ENCODE measurements at places on chromosomes 2 and 18. TPM values are rescaled to one million over a fixed set of nuclear protein-coding genes. Genes with fewer than 3 reads are reported as not detected.

Gene SIX2
- not detected for total RNA-seq

Gene INO80C
- total RNA-seq, result 18.5 TPM

Gene DNER
- not detected for total RNA-seq

Gene HOXD1
- not detected for total RNA-seq

Gene GALNT13
- not detected for total RNA-seq

Gene UGT1A3
- not detected for total RNA-seq

Gene UPP2
- not detected for total RNA-seq

Gene SP9
- not detected for total RNA-seq

Gene HS6ST1
- 7.0 TPM for total RNA-seq

Gene ASB18
- total RNA-seq, result not detected

Gene CNTNAP5
- total RNA-seq, result not detected

Gene CHRNG
- total RNA-seq, result not detected

Gene LRATD1
- not detected for total RNA-seq

Gene ASXL2
- 62.0 TPM for total RNA-seq

Gene RAB17
- total RNA-seq, result not detected

Gene HOXD13
- not detected for total RNA-seq

Gene CHRND
- total RNA-seq, result not detected

Gene RAB11FIP5
- total RNA-seq, result 1.1 TPM

Gene NAPG
- 35.5 TPM for total RNA-seq

Gene ASXL3
- total RNA-seq, result not detected

Gene MPP4
- total RNA-seq, result not detected

Gene DYNAP
- total RNA-seq, result not detected

Gene FBXO41
- total RNA-seq, result 28.2 TPM

Gene RAPGEF4
- total RNA-seq, result not detected

Gene RBKS
- total RNA-seq, result 3.4 TPM

Gene C2orf78
- total RNA-seq, result not detected

Gene CHST9
- total RNA-seq, result not detected

Gene CTDP1
- total RNA-seq, result 38.4 TPM

Gene LCLAT1
- 18.6 TPM for total RNA-seq

Gene MSH6
- 103 TPM for total RNA-seq

Gene COX7A2L
- total RNA-seq, result 80.0 TPM

Gene STAT4
- total RNA-seq, result 109 TPM

Gene IL36B
- total RNA-seq, result not detected

Gene NPAS2
- total RNA-seq, result 0.41 TPM

Gene MBD1
- 106 TPM for total RNA-seq

Gene KATNAL2
- 0.45 TPM for total RNA-seq

Gene CFAP65
- not detected for total RNA-seq

Gene NT5DC4
- total RNA-seq, result not detected

Gene STARD7
- total RNA-seq, result 180 TPM

Gene SPAG16
- total RNA-seq, result 7.4 TPM

Gene LHCGR
- not detected for total RNA-seq

Gene EVX2
- total RNA-seq, result not detected

Gene C1QL2
- not detected for total RNA-seq

Gene DUSP28
- total RNA-seq, result 10.0 TPM

Gene CYP26B1
- total RNA-seq, result not detected

Gene PNKD
- total RNA-seq, result 37.6 TPM

Gene CRYGC
- total RNA-seq, result not detected

Gene CCDC178
- not detected for total RNA-seq

Gene PDE11A
- not detected for total RNA-seq

Gene SMYD1
- not detected for total RNA-seq

Gene PIEZO2
- not detected for total RNA-seq

Gene SCLY
- total RNA-seq, result 53.8 TPM

Gene LCT
- total RNA-seq, result 0.56 TPM

Gene MAP3K19
- total RNA-seq, result not detected

Gene GNLY
- 1,915 TPM for total RNA-seq

Gene PXDN
- 2.0 TPM for total RNA-seq

All from activated CD8-positive, alpha-beta memory T cell treated with anti-CD3 and anti-CD28 coated beads, Interleukin-2, amount 10 ng/mL, durations not matched to agents 7 days and 5 days (primary cell).